ENCODE measurements at places on chromosomes 3 and 15. TPM values are rescaled to one million over a fixed set of nuclear protein-coding genes. Genes with fewer than 3 reads are reported as not detected.

MUC13 gene
- total RNA-seq: 58.8 TPM

FURIN gene
- total RNA-seq: 76.6 TPM

DNA sequence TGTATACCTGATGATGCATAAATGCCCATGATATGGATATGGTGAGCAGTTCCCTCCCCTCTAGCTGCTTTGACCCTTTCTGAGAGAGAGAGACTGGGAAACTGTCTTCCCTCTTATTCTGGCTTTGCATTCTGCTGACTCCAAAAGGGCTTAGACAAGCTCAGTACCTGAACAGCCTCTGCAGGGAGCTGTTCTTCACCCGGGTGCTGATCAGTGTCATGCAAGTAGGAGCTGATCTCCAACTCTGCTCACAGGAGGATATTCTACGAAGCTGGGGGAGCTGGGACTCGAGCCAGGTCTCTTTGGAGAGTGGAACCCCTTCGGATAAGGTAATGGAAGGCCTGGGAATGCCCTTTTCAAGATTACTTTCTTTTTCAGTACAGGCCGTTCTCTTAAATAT, 237.1 kb downstream of the RYR3 start:
- no peak overlapping the region for H3K27ac ChIP-seq
- no peak overlapping the region for H3K4me3 ChIP-seq
- H3K27me3 ChIP-seq: peaks cover 26% of the 10 kb centered on the region
- DNase-seq: peak; percentile 6

DNA sequence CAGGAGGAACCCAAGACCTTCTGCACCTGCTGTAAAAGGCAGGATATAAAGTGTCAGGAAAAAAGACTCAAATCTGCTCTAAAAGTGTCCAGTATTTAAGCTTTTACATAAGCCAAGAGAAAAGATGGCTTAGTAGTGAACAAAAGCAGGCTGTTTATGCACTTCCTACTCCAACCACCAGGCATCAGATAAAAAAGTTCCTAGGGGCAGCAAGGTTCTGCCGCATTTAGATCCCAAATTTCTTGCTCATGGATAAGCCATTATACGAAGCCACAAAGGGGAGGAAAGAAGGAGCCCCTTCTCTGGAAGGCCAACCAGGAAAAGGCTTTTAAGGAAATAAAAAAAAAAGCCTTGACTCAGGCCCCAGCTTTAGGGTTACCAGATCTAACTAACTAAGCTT, 10.6 kb upstream of the SLC9C1 start:
- DNase-seq: no peak
- no peaks in the 10 kb centered on the region for H3K27me3 ChIP-seq
- no peak overlapping the region for H3K27ac ChIP-seq
- no peak overlapping the region for H3K4me3 ChIP-seq
- no peaks in the 10 kb centered on the region for H3K4me1 ChIP-seq
- no peaks in the 10 kb centered on the region for H3K36me3 ChIP-seq

GRCh38 chr15:91380114-91380513, 280.1 kb downstream of the SV2B start:
- no peak overlapping the region for H3K27ac ChIP-seq
- H3K27me3 ChIP-seq: no peaks in the 10 kb centered on the region
- no peaks in the 10 kb centered on the region for H3K36me3 ChIP-seq
- H3K4me1 ChIP-seq: peaks cover 16% of the 10 kb centered on the region
- no peak overlapping the region for H3K4me3 ChIP-seq

DNA sequence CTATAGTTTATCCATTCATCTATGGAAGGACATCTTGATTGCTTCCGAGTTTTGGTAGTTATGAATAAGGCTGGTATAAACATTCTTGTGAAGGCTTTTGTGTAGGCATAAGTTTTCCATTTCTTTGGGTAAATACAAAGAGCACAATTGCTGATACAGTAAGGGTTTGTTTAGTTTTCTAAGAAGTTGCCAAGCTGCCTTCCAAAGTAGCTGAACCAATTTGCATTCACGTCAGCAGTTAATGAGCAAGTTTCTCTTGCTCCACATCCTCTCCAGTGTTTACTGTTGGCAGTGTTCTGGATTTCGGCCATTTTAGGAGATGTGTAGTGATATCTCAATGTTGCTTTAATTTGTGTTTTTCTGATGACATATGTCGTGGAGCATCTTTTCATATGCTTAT, 34.2 kb downstream of the GABRA5 start:
- no peaks in the 10 kb centered on the region for H3K36me3 ChIP-seq
- no peaks in the 10 kb centered on the region for H3K4me1 ChIP-seq
- H3K27ac ChIP-seq: no peak overlapping the region
- H3K27me3 ChIP-seq: no peaks in the 10 kb centered on the region
- DNase-seq: no peak
- H3K4me3 ChIP-seq: no peak overlapping the region

- H3K4me1 ChIP-seq: peaks cover 12% of the 10 kb centered on the region
- H3K27ac ChIP-seq: no peak overlapping the region
- H3K36me3 ChIP-seq: no peaks in the 10 kb centered on the region
Observed at GRCh38 chr15:67947254-67948039, 106.7 kb upstream of the PIAS1 start.

DNA sequence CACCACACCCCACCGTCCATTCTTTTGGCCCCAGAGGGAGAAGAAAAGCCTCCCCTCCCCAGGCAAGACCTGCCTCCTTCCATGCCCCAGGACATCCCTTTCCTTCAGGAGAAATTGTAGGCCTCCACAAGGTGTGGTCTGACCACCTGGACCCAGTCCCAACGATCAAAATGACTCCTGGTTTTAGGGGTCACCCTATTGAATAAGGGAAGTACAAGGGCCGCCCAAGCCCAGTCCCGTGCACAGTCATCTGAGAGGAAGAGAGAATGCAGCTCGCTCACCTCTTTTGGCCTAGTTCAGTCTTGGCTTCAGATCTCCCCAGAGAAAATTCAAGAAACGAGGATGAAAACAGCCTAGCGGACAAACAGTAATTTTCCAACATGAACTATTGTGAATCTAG, 249.1 kb downstream of the UACA start:
- peaks cover 30% of the 10 kb centered on the region for H3K4me1 ChIP-seq
- H3K27me3 ChIP-seq: no peaks in the 10 kb centered on the region
- no peak overlapping the region for H3K27ac ChIP-seq
- no peak for DNase-seq

DNA sequence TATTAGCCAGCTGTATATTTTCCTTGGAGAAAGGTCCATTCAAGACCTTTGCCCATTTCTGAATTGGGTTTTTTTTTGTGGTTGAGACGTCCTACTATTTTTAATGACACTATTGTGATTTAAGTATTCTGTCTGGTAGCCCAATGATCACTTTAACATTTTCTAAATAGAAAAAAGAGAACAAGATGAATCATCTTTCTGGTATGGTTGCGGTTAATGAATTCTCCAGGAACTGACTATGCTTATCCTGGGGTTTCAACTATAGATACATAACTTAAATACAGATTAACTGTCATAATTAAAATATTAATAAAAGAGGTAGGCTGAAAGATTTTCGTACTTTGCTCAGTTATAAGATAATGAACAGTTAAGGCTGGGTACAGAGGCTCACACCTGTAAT, 51.9 kb downstream of the PBRM1 start:
- H3K4me3 ChIP-seq: no peak overlapping the region
- H3K36me3 ChIP-seq: peaks cover 6% of the 10 kb centered on the region
- no peak for DNase-seq
- H3K27ac ChIP-seq: no peak overlapping the region

DNA sequence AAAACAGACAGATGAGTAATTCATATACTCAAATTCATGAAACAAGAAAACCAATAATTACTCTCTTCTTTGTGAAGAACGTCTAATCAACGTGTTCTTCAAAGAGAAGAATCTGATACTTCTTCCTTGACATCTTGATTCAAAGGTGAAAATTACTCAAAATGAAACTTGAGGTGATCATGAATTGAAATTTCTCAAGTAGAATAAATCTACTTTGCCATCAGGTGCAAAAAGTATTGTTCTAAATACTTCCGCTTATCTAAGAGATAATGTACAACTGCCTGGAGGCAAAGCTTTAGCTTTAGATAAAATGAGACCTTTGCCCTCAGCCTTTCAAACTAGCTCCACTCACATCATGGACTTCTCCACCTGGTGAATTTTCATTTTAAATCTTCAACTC, 13.9 kb upstream of the XXYLT1 start:
- no peak overlapping the region for H3K27ac ChIP-seq
- no peak overlapping the region for H3K4me3 ChIP-seq
- H3K4me1 ChIP-seq: peaks cover 14% of the 10 kb centered on the region

- H3K27me3 ChIP-seq: no peaks in the 10 kb centered on the region
- H3K36me3 ChIP-seq: peaks cover 34% of the 10 kb centered on the region
- no peak for DNase-seq
Observed at GRCh38 chr3:193842832-193843473, 249.9 kb downstream of the OPA1 start.

LRRC31 gene
- 2.8 TPM for total RNA-seq

- no peak overlapping the region for H3K4me3 ChIP-seq
- no peak for DNase-seq
- H3K27ac ChIP-seq: no peak overlapping the region
- no peaks in the 10 kb centered on the region for H3K27me3 ChIP-seq
Observed at GRCh38 chr15:62904041-62904910, 138.3 kb upstream of the TPM1 start.

- no peak for DNase-seq
- no peaks in the 10 kb centered on the region for H3K36me3 ChIP-seq
- no peak overlapping the region for H3K4me3 ChIP-seq
Observed at GRCh38 chr3:65641777-65642176, 396.9 kb downstream of the MAGI1 start.

LOXL1 gene
- 2.2 TPM for total RNA-seq

GPR156 gene
- total RNA-seq: 0.45 TPM

DNA sequence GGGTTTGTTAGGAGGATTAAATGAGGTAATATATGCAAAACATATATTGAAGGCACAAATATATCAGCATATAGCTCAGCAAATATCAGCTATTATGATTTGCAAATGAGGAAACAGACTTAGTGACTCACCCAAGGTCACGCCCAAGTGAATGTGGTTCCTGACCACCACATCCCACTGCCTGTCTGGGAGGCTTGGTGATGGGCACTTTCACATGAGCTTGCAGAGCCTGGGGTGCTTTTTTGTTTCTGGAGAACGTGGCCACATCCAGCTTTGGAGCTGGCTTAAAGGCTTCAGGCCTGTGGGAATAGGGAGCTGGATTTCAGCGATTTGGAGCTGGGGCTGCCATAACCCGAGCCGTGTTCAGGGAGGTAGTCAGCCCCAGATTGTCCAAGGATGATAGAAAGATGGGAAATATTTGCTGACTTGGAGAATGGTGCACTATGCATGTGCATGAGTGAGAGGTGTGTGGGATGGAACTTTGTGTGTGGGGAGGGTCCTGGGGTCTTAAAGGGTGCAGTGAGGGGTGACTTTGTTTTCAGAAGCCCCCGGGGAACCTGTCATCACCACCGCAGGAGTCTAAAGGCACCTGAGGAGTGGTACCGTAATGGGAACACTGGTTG, 12.0 kb upstream of the FGD5 start:
- H3K4me3 ChIP-seq: no peak overlapping the region
- H3K27me3 ChIP-seq: peaks cover 33% of the 10 kb centered on the region
- H3K36me3 ChIP-seq: peaks cover 4% of the 10 kb centered on the region
- peak; percentile 35 for DNase-seq

DNA sequence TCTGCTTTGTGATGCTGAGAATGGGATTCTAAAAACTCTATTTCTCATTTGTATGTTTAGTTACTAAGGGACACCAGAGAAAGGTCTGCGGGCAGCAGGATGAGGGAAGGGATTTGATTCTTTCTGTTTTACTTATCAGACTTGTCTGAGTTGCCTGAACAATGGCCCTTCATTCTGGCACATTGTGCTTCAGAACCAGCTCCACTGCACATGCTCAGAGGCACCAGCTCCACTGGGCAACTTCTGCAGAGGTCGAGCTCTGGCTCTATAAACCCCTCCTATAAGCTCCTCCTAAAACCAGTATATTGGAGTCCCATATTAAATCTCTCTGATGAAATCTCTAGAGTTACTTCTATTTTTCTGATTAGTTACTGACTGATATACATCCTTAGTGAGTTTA, 453.2 kb upstream of the CDIN1 start:
- no peak overlapping the region for H3K27ac ChIP-seq
- DNase-seq: no peak
- no peaks in the 10 kb centered on the region for H3K36me3 ChIP-seq

SOX14 gene
- not detected for total RNA-seq

PARP3 gene
- total RNA-seq: 20.4 TPM

PHC3 gene
- 118 TPM for total RNA-seq

DNA sequence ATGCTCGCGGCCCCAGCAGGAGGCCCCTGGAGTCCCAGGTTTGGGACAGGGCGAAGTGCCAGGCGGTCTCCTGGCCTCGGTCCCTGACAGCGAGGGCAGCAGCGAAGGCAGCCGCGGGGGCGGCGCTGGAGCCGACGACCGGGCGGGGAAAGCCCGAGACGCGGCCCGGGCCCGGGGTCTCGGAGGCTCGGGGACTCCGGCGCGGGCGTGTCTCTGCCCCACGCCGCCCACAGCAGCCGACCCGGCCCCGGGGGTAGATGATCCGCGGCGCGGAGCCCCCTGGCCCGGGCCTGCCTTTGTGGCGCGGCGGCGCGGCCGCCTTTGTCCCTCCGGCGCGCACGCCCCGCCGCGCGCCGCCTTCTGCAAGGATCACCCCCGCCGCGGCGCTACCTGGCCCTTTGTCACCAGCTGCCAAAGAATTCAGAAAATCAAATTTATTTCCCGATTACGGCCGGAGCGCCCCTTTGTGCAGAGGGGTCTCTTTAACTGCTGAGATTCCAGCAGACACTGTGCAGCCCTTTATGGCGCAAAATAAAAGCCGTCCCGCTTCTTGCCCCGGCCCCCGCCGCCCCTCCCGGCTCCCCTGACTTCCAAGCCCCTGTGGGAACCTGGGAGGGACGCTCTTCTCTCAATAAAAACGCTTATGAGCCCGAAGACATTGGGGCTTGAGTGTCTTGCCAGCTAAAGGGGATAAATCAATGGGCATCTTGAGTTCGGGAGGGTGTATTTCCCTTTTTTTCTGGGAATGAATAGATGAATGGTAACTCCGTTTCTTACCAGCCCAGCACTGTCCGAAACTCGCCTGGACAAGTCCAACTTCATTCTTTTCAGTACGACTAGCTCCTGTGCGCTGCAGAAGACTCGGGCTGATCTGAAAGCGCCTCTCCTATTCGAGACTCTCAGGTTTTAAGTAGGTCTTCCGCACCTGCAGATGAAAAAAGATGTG, 68.4 kb downstream of the HES1 start:
- H3K27ac ChIP-seq: no peak overlapping the region
- H3K4me1 ChIP-seq: peaks cover 13% of the 10 kb centered on the region
- DNase-seq: peak; percentile 58
- H3K4me3 ChIP-seq: peak overlapping the region; percentile 61
- peaks cover 8% of the 10 kb centered on the region for H3K36me3 ChIP-seq
- H3K27me3 ChIP-seq: peaks cover 43% of the 10 kb centered on the region

GTF2A2 gene
- 93.7 TPM for total RNA-seq

NAA80 gene
- total RNA-seq: 15.0 TPM

IL5RA gene
- not detected for total RNA-seq

DNA sequence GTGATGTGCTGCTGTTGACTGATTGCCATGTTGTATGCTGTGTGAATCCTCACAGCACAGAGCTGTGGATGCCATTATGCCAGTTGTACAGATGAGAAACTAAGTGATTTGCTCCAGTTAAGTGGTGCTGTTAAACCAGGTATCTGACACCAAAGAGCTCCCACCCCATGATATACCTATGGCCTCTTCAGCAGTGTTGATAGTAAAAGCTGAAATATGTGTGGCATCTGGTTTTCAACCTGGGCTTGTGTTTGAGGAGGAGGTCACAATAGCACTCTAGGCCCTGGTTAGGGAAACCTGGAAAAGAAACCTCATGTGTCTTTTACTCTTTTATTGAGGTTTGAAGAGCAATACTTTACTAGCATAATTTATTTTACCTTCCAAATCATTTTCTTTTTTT, 21.4 kb downstream of the RAD54L2 start:
- H3K27me3 ChIP-seq: no peaks in the 10 kb centered on the region
- no peak overlapping the region for H3K4me3 ChIP-seq
- H3K27ac ChIP-seq: no peak overlapping the region
- H3K36me3 ChIP-seq: no peaks in the 10 kb centered on the region
- no peaks in the 10 kb centered on the region for H3K4me1 ChIP-seq

All from Calu3 (cell line).